ENCODE measurements at places on chromosomes 4 and X.

DNA sequence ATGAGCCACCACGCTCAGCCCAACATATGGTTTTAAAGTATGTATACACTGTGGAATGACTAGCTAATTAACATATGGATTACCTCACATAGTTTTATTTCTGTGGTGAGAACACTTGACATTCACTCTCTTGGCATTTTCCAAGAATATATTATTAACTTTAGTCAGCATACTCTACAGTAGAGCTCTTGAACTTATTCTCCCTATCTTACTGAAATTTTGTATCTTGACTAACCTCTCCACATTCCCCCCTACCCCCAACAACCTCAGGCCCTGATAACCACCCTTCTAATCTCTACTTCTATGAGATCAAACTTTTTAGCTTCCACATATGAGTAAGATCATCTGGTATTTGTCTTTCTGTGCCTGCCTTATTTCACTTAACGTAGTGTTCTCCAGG lies 38.6 kb upstream of the AGA start:
- no peak for DNase-seq

GRCh38 chr4:53592122-53592521 lies 836 bp upstream of the LNX1 start:
- DNase-seq = no peak

- DNase-seq = no peak
These were observed 161.4 kb downstream of the SPRY1 start for GRCh38 chr4:123557857-123558536.

- no peak for DNase-seq
These were observed 72.8 kb downstream of the CLCN5 start for GRCh38 chrX:49995107-49995731.

GRCh38 chr4:158821228-158821971 lies 52.6 kb downstream of the FNIP2 start:
- DNase-seq = no peak

- DNase-seq = no peak
These were observed 491.2 kb downstream of the INPP4B start for GRCh38 chr4:142354794-142355420.

DNA sequence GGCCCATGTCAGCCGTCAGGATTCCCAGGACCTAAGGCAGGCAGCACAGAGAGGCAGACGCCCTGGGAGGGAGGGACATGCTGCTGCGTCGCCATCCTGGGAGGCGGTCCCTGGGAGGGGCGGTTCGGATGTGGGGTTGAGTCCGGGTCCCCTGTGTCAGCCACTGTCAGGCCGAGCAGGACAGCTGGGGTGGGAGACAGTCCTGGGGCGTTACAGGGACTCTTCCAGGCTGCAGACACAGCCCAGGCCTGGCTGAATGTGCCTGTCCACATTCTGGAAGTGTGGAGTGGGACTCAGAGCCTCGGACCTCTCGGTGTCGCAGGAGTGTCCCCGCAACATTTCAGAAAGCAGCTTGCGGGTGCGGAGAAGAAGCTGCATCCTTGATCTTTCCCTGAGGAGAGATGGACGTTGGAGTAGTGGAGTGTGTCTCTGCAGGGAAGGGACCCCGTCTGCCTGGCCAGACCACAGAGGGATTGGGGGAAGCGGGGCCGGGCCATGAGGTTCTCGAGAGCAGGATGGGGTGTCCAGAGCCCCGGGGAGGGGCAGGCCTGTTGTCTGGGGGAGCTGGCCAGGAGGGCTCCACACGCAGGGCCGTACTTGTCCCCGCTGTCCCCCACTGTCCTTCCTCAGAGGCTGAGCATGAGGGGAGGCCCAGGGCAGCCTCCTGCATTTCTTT lies 6.1 kb downstream of the AKAP17A start:
- no peak for DNase-seq

- no peak for DNase-seq
These were observed 102.6 kb downstream of the PHEX start for GRCh38 chrX:22134681-22135080.

DNA sequence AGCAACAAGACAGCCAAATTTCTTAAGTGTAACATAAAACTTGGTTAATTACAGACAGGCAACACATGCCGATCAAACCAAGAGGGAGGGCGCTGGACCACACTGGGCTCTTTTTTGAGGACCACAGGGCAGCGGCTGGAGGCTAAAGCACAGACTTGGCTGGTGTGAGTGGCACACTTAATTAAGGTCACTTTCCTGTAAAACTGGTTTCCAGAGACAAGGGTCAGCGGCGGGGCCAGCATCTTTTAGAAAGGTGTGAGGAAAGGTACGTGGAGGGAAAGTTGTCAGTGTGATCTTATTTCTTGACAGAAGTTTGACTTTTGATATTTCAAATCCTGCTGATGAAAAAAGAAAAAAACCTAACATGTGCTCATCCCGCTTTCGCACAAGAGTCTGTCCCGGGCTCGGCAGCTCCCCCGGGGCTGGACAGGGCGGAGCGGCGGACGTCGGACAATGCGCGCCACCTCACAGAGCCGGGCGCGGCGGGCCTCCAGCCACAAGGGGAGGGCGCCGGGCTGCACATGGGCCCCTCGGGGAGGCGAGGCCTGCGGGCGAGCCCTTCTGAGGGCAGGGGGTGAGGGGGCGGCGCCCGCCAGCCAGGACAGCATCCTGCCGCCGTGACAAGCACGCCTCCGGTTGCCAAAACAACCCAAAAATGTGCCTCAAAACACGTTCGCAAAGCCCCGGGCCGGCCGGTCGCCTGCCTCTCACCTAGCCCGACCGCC lies 660 bp upstream of the HSPA4L start:
- no peak for DNase-seq

- DNase-seq = peak; percentile 40
These were observed 11.6 kb downstream of the SMIM20 start for GRCh38 chr4:25925486-25926201.

DNA sequence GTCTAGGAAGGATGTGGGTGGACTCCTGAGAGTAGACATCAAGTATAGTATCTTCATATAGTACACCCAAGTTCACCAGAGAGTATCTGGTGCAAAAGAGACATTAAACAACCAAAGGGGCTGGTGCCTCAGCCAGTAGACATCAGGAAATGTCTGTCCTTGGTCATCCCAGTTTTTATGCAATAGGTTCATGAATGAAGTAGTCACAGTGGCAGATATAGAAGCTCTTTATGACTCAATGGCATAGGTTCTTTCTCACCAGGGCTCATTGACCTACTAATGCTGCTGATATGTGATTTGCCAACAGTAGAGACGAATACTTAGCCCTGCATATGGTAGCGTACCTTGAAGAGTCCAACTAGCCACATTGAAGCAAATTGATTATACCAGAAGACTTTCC lies 45.0 kb upstream of the CCDC149 start:
- DNase-seq = no peak

DNA sequence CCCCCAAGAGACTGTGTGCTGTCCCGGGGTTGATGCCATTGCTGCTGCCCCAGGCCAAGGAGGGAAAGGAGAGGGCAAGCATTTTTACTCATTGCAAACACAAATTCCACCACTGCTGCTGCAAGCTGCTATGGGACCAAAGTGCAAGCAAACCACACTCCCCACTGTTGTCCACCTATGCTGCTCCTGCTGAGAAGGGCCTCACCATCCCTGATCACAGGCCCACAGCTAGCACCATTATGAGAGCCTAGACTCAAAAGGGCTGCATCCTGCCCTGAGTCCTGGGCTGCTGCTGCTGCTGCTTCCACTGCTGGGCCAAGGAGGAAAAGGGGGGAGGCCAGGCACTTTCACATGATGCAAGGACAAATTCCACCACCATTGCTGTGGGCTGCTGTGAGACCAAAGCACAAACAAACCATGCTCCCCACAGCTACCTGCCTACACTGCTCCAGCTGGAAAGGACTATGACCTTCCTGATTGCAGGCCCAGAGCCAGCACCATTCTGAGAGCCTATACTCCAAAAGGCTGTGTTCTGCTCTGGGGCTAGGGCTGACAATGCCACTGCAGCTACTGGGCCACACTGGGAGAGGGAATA lies 218.2 kb upstream of the ZCCHC13 start:
- DNase-seq = no peak

- no peak for DNase-seq
These were observed 30.4 kb downstream of the TXK start for GRCh38 chr4:48103483-48104139.

- no peak for DNase-seq
These were observed 36.1 kb downstream of the COQ2 start for GRCh38 chr4:83248486-83248885.

- DNase-seq = no peak
These were observed 38.1 kb upstream of the NYX start for GRCh38 chrX:41409006-41409405.

GRCh38 chr4:38162240-38162784 lies 202.1 kb downstream of the PTTG2 start:
- no peak for DNase-seq

DNA sequence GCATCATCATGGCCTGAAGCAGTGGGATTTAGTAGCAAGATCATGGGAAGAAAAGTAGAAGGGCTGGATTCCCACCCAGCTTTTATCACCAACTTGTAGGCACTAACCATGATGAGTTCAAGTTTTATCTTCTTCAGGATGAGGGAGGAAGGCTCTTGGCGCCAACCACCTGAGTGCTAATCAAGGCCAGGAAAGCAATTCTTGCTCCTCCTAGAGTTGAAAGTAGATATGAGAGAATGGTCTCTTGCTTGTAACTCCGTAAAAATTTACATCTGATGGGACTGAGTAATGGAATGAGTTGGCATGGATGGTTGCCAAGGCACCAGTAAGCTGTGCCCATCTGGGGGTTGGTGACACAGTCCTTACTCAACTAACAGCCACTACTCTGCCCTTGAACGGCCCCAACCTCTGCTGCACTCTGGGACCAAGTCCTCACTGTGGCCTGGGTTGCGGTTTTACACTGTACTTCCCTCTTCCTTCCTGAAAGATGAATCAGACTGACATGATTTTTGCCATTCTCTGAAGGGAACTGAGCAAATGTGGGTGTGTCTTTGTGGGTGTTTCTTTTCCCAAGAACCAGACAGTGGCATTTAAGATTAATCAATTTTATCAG lies 39.4 kb upstream of the NDP start:
- DNase-seq = peak; percentile 54

DNA sequence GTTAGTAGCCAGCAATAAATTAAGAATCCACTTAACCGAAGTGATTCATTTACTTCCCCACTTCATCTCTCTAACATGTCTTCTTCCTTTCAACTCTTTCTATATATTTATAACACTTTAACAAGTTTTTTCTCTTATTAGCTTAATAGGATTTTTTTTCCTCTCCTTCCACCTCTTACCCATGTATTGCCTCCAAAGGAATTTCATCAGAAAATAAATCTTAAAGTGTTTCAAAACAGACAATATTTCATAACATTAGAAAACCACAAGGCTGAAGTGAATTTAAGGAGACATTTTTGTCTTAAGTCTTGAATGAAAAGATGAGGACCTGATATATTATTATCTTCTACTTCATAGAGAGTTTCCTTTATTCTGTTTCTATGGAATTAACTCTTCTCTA lies 101.5 kb downstream of the PDGFC start:
- DNase-seq = no peak

- DNase-seq = no peak
These were observed 71.1 kb downstream of the SHOX start for GRCh38 chrX:701673-702072.

GRCh38 chrX:149007423-149007822 lies 497.7 kb downstream of the IDS start:
- DNase-seq = no peak

GRCh38 chr4:93814722-93815121 lies 13.8 kb upstream of the ATOH1 start:
- DNase-seq = no peak

DNA sequence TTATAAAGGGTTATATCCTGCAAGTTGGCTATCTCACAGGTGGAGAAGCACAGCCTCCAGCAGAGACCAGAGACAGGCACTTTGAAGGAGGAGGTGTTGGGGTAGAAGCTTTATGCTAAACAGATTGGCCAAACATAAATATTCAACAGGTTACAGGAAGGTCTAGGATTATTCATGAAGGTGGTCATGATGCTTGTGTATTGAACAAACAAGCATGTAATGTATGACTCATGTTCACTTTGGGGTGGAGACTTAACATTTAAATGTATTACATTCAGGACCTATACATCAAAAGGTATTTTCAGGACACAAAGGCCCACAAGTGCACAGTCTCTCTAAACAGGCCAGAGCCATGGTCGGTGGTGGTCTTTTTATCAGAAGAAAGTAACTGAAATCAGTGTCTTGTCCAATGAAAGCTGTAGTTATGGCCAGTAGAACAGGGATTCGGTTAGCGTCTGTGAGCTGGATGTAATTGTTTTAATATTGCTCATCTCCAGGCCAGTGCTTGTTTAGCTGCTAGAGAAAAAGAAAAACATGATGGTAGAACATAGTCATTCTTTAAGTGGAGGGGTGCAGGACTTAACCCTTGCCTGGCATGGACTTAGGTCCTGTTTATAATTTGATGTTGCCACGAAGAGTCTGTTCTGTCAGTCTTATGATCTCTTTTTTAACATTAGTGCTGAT lies 555.2 kb upstream of the PCDH10 start:
- no peak for DNase-seq
